CD4-positive, alpha-beta memory T cell (primary cell): ENCODE measurements at places on chromosomes 11 and 22. TPM values are rescaled to one million over a fixed set of nuclear protein-coding genes. Genes with fewer than 3 reads are reported as not detected.

The GAB4 gene
- total RNA-seq = not detected

The NCF4 gene
- total RNA-seq = 17.5 TPM

The TRPC6 gene
- total RNA-seq = not detected

The MYBPC3 gene
- total RNA-seq = not detected

The GPR83 gene
- total RNA-seq = not detected

The AKIP1 gene
- 13.3 TPM for total RNA-seq

The DNAJB7 gene
- not detected for total RNA-seq

The DGCR6 gene
- total RNA-seq = 7.2 TPM

The FAM118A gene
- total RNA-seq = 122 TPM

The FUT4 gene
- 7.4 TPM for total RNA-seq

The MRGPRX3 gene
- total RNA-seq = not detected

The PATE4 gene
- not detected for total RNA-seq

The DDTL gene
- 5.3 TPM for total RNA-seq

The NFAM1 gene
- total RNA-seq = 0.29 TPM

The CASP5 gene
- not detected for total RNA-seq

The GALR3 gene
- total RNA-seq = not detected

The SNX32 gene
- total RNA-seq = 0.64 TPM
